ENCODE measurements at places on chromosomes 1 and 21.

GRCh38 chr1:176785791-176786190 lies 322.8 kb downstream of the PAPPA2 start:
- DNase-seq, result no peak

GRCh38 chr1:88608139-88608943 lies 75.7 kb upstream of the PKN2 start:
- peak; percentile 39 for DNase-seq

GRCh38 chr1:116827607-116828105 lies 73.4 kb downstream of the CD2 start:
- DNase-seq, result no peak

GRCh38 chr1:100265562-100265930 lies 470 bp upstream of the RTCA start:
- DNase-seq, result no peak

- no peak for DNase-seq
Measured at GRCh38 chr1:18817795-18818435, 41.5 kb downstream of the TAS1R2 start.

GRCh38 chr1:211267204-211267857 lies 8.2 kb downstream of the RCOR3 start:
- DNase-seq, result no peak

DNA sequence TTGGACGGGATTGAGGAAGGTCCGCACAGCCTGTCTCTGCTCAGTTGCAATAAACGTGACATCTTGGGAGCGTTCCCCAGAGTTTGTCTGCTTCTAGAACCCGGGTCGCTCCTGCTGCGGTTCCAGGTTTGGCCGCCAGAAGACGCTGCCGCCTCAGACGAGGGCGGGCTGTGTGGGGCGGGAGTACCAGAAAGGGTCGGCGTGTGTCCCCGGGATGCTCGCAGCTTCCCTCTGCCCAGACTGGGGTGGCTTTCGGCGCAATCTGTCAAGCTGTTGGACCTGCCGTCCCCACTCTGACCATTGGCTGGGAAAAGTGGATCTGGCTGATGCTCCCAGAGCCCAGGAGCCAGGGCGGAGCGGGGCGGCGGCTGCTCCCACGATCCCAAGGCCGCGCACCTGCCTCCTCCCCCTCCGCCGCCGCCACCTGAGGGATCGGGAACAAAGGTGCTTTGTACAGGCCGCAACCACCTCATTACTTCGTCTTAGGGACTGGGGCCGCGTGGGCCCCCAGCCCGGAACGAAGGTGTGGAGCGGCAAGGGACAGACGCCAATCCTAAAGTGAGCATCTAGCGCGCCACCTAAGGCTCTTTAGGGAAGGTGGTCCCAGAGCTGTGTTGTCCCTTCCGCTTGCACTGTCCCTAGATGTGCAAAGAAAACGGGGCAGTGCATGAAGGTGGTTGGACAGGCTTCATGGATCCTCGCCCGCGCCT lies 683 bp upstream of the EFNA4 start:
- DNase-seq, result peak; percentile 69

- DNase-seq, result peak; percentile 5
Measured at GRCh38 chr1:238710697-238711096, 675.7 kb upstream of the CHRM3 start.

DNA sequence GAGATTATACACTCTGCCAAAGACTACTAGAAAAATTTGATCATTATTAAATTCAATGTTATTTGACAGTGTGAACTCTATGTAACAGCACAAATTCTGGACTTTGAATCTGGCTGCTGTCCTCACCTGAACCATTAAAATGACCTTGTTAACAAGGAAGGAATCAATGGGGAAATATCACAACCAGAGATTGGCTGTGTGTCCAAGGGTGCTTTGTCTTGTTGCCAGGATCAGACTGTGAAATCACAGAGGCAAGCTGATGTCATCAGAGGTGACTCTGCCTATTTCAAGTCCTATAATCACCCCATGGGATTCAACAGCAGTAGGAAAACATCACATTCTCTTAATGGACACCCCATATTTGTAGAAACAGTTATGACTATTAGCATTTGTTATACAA lies 46.8 kb downstream of the ADAMTS5 start:
- peak; percentile 9 for DNase-seq

DNA sequence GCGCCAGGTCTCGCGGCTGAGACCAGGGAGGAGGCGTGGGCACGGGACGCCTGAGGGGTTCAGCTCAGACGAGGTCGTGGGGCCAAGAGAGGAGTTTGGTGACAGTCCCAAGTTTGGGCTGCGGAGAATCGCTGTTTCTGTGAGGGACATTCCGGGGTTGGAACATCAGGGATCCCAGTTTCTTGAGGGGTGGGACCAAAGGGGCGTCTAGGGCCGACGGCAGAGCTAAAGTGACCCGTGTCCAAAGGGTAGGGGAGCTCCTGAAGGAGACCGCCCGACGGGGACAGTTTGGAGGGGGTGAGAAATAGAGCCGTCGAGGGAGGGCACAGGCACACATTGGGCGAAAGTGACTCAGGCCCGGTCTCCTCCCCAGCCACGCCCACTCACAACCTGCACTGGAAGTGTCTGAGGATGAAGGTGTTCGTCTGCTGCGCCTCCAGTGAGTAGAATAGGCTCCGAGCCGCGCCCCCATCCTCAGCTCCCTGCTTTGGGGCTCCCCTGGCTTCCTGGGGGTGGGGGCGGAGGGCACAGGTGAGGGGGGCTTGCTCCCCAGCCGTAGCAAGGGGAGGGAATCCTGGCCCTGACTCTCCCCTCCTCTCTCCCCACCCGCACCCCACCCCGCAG lies 7.0 kb downstream of the EFNA3 start:
- peak; percentile 55 for DNase-seq

GRCh38 chr1:17423781-17424245 lies 15.7 kb downstream of the RCC2 start:
- DNase-seq, result peak; percentile 48

GRCh38 chr1:184867866-184868689 lies 106.2 kb downstream of the NIBAN1 start:
- DNase-seq, result no peak

GRCh38 chr1:181089017-181089675 lies 646 bp downstream of the IER5 start:
- no peak for DNase-seq

GRCh38 chr21:27292783-27293182 lies 325.9 kb upstream of the ADAMTS5 start:
- DNase-seq, result no peak

DNA sequence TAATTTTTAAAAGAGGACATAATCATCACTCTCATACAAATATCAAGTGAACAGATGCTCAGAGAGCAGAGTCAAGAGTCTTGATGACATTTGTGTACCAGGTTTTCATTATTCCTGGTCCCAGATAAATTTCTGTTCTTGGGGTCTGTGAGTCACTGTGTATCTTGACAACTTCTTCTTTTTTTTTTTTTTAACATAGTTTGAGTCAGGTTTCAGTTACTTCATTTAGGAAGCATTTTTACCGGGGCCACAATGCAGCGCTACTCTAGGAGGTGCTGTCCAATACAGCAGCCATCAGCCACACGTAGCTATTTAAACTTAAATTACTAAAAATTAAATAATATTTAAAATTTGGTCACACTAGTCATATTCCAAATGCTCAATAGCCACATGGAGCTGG lies 188.1 kb upstream of the SAMSN1 start:
- DNase-seq, result no peak

- no peak for DNase-seq
Measured at GRCh38 chr1:176605176-176605575, 142.2 kb downstream of the PAPPA2 start.

DNA sequence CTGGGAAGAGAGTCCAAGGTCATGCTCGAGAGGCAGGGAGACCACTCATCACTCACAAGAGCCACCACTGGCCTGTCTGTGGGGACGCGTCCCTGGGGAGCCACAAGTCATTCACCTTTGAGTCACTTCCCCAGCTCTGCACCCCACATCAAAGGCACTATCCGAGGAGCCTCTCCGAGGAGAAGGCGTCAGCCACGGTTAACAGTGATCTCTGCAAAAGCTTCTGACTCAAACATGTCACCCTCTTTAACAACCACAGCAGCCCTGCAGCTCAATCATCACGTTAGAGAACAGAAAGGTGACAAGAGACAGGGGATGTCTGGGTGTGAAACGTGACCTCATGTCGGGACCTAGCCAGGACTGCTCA lies 9.0 kb downstream of the LRRC47 start:
- DNase-seq, result no peak

- no peak for DNase-seq
Measured at GRCh38 chr1:211158866-211159265, 24.9 kb upstream of the KCNH1 start.

DNA sequence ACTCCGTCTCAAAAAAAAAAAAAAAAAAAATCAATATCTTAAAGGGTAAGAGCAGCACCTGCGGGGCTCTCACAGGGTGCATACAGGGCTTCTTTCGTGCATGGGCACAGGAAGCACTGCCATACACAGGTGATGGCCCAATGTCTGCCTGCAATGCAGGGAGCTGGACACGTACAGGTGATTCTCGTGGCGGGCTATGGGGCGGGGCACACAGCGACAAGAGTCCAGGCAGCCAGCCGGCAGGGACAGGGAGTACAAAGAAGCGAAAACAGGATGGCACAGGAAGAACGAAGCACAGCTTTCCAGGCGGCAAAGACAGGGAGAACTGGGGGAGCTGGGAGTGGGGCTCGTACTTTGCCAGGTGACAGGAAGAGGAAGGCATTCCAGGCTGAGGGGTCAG lies 1.6 kb downstream of the KIF17 start:
- DNase-seq, result no peak

Measured in mesenchymal stem cell (in vitro differentiated cells and primary cell).